H1 (cell line): ENCODE measurements at places on chromosomes 2 and 18. TPM values are rescaled to one million over a fixed set of nuclear protein-coding genes. Genes with fewer than 3 reads are reported as not detected.

Gene CCDC102B
- total RNA-seq: 0.78 and 0.80 TPM in 2 replicates

Gene KCNE4
- 0.09 TPM in 1 of 2 replicates, not detected in the other for total RNA-seq

Gene LCT
- total RNA-seq: 0.06 and 0.11 TPM in 2 replicates

Gene TWIST2
- total RNA-seq: 2.1 and 2.6 TPM in 2 replicates

- DNase-seq: no peak
Measured at GRCh38 chr2:239263231-239263630, 137.6 kb downstream of the HDAC4 start.

DNA sequence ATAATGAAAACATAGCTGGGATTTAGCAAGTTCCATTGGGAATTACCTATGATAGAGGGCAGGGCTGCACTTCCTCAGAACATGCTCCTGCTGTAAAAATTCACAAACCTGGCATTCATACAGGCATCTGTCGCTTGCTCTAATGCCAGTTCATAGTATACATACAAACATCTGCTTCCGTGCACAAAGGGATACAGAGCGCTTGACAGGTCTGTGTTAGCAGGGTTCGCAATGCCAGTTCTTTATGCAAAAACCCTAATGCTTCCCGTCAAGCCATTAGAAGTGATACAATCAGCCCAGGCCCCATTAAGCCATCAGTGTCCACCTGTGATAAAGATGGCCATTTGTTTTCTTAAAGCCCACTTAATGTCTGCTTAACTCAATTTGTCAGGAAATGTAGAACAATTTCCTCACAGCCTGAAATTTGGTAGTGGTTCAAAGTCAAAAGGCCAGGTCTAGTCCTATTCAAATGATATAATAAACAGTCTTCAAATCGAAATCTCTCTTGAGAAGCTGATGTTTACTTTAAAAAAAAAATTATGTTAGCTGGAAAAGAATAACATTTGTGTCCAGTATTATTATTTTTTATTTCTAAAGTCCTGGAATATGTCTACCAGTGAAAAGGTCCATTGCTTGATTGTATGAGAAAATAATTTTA is 556.3 kb downstream of the ARHGAP15 start:
- DNase-seq: no peak

- no peak for DNase-seq
Measured at GRCh38 chr2:213022987-213023386, 128.4 kb downstream of the IKZF2 start.

DNA sequence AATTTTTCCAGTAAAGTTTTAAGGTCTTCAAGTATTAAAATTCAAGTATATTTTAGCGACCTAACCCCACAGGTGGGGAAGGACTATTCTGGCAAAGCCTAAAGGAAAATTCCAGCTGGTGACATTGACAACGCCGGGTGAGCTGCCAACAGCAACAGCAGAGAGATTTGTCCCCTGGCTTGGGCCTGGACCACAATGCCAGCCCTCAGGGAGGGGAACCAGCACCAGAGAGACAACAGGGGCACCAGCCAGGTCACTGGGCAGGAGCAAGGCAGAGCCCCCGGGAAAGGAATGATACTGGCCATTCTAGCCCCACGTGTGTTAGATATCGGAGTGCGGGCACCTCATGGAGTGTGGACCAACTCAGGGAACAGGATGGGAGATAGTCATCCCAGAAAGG is 95.7 kb downstream of the ARMC9 start:
- DNase-seq: no peak

DNA sequence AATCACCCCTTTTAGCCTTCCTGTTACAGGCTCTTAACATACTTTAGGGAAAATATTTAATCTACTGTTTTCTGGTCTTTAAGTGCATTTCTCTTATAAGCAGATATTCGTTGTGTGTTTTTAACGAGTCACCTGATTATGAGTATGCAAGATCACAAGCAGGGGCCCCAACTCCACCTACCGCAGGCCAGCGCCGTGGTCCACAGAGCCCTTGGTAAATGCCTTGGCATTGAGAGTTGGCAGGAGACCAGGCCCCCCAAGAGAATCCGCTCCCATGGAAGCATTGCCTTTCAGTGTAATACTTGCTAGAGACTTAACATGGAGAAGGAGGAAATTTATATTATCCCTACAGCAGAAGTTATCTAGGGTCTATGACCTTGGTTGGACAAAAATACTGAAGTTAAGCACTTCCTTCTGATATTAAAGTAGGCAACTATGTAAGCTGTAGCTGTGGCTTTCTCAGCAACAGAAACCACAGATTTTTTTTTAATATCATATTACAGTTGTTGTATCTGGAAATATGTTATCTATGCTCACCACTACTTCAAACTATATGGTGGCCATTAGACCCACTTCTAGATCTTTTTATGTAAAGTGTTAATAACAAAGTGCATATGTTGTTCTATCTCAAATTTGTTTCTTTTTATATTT is 241.8 kb upstream of the MGAT5 start:
- DNase-seq: no peak

DNA sequence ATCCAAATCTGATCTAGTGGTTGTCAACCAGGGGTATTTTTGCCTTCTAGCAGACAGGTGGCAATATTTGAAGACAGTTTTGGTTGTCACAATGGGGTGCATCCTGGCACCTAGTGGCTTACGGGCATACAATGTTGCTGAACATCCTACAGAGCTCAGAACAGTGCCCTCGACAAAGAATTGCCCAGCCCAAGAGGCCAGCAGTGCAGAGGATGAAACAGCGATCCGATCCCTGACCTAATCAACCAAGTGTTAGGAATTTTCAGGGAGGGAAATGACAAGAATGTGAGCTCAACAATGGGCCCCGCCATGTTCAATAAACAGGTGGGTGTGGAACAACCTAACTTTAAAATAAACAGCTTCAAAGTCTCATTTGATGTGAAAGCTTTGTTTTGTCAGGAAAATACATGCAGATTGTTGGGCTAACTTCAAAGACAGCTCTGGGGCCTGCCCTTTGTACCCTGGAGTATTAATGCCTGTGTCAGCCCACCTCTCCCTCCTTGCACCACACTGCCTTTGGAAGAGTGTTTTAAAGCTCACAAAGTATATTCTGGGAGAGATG is 22.5 kb upstream of the SCYGR5 start:
- no peak for DNase-seq

- no peak for DNase-seq
Measured at GRCh38 chr2:129354631-129355030, 624.8 kb upstream of the RAB6C start.

- no peak for DNase-seq
Measured at GRCh38 chr2:142037066-142037465, 93.8 kb downstream of the LRP1B start.

DNA sequence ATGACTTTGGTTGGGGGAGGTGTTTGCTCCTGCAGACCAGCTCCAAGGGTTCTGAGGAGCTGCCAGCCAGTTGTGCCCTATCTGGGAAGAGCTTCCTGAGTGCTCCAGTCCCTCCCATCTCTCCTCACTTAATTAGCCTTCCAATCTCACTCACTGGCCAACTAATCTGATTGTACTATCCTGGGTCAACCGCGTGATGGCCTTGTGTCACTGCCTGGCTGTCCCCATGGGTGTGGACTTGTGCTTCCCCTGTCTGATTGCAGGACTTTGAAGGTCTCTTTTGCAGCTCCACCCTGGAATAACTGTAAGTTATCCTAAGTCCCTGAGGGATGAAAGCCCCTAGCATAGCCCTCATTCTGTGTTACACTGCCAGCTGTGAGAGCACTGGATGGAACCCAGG is 65.0 kb downstream of the SLC4A5 start:
- DNase-seq: no peak

GRCh38 chr2:188430705-188431104 is 139.0 kb downstream of the GULP1 start:
- no peak for DNase-seq

GRCh38 chr18:54223568-54224241 is 764 bp downstream of the MBD2 start:
- no peak for DNase-seq

DNA sequence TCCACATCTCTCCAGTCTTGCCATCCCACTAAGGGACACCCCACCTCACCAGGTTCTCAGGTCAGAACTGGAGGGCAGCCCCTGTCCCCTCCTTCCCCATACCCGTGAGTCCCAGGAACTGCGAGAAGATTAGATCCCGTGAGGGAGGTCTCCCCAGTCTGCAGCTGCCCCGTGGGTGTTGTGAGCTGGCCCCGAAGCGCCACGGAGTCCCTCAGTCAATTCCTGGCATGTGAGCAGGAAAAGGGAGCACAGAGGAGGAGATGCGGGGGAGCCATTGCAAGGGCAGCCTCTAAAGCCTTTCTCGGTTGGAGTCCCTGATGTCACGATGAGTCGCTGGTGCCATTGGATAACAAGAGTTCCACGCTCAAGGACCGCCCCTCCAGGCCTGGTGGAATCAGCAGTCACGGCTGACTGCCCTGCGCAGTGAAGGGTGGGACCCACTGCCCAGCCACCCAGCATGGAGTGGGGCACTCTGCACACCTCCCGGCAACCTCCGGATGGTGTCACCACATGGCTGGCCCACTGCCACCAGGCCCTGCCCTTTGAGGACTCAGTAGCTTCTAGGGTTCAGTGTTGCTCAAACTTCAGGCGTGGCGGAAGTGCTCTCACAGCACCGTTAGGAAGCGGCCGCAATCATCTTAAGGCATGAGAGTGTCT is 434.9 kb upstream of the MYT1L start:
- no peak for DNase-seq
